ENCODE measurements at places on chromosomes 11 and 22.

DNA sequence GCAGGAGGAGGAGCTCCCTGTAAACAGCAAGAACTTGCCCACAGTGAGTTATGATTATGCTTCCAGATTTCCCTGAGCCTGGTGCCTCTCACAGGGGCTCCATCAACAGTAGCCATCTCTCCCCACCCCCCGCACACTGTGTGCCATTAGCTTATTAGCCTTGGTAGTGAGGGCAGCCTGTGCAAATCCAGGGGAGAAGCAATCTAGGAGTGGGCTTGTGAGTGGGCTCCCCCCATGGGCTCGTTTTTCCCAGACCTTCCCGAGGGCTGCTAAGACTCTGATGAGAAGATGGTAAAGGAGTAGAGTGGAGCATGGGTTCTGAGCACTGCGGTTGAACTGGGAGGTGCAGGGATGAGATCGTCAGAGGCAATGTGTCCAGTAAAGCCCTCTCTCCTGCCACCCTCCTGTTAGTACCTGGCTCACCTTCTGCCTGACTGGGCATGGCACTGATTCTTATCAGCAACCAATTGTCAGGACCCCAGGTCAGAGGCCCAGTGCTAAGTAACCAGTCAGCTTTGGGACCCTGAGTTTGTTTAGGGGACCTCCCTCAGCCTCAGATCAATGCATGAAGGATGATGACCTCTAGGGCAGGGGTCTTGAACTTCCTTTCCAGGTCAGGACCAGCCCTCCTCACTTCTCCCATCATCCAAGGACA lies 38.4 kb upstream of the TP53I11 start:
- DNase-seq, result no peak

- DNase-seq, result no peak
Observed at GRCh38 chr11:57217053-57217452, 20.0 kb downstream of the APLNR start.

GRCh38 chr11:103806130-103806895 lies 230.1 kb upstream of the DDI1 start:
- no peak for DNase-seq

DNA sequence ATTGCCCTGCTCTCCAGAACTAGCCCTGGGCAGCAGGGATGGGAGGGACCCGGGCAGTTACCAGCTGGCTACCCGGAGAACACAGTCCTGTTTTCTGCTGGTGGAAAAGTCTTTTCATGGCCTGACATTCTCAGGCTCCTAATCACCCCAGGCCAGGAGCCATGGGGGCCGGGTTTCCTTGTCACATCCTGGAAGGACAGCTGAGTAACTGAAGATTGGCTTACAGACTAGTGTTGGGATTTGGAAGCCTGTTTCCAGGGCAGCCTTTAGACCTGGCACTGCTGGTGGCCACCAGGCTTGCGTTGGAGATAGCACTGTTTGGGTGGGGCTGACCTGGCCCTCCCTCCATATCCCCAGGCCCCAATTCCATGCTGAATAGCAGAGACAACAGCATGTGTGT lies 349.0 kb downstream of the CTTN start:
- no peak for DNase-seq

- DNase-seq, result no peak
Observed at GRCh38 chr11:70633610-70634009, 235.3 kb downstream of the CTTN start.

All from activated naive CD4-positive, alpha-beta T cell treated with Interleukin-2 at 50 U/mL for 16 hours (primary cell).